ENCODE measurements at places on chromosomes 16 and 17. TPM values are rescaled to one million over a fixed set of nuclear protein-coding genes. Genes with fewer than 3 reads are reported as not detected.

NPIPB9 gene
- 1.2 TPM for total RNA-seq

GRCh38 chr17:34285286-34285792 is at the start of gene CCL11:
CCL11 (plus strand) TSS chr17:34285742; CDS start chr17:34285809, 67 bp downstream.
- H3K27ac ChIP-seq: no peak within 1 kb of the TSS
- H3K36me3 ChIP-seq: no peaks in the 10 kb centered on the region
- no peak within 1 kb of the TSS for H3K4me3 ChIP-seq
- peaks cover 3% of the 10 kb centered on the region for H3K27me3 ChIP-seq
- no peak for DNase-seq

DNA sequence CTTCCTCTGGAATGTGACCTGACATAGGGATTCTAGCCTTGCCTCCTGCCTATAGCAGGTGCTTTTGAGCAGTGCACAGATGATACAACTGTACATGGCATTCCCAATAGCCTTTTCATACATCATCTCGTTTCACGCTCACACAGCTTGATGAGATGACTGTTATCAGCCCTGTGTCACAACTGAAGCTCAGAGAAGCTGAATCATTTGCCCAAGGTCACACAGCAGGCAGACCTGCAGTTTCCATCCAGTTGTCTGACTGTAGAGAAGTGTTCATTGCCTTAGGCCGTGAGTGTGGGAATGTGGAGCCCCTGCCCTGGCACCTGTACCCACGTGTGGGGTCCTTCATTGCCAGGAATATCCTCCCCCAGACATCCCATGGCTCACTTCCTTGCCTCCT is 20.1 kb downstream of the WFDC1 start:
- H3K36me3 ChIP-seq: peaks cover 3% of the 10 kb centered on the region
- no peak overlapping the region for H3K4me3 ChIP-seq
- DNase-seq: no peak
- H3K4me1 ChIP-seq: no peaks in the 10 kb centered on the region
- peak overlapping the region; percentile 16 for H3K27ac ChIP-seq

GRCh38 chr17:79023180-79023705 is 726 bp upstream of the C1QTNF1 start:
- H3K27ac ChIP-seq: no peak overlapping the region
- H3K36me3 ChIP-seq: no peaks in the 10 kb centered on the region
- DNase-seq: no peak
- peaks cover 6% of the 10 kb centered on the region for H3K4me1 ChIP-seq

GRCh38 chr16:14602443-14602963 is 27.6 kb downstream of the PARN start:
- H3K4me1 ChIP-seq: no peaks in the 10 kb centered on the region
- H3K27ac ChIP-seq: no peak overlapping the region
- no peak for DNase-seq
- H3K4me3 ChIP-seq: no peak overlapping the region

- DNase-seq: no peak
- H3K36me3 ChIP-seq: no peaks in the 10 kb centered on the region
- H3K27ac ChIP-seq: no peak overlapping the region
Measured at GRCh38 chr16:12750554-12750918, 53.2 kb downstream of the CPPED1 start.
